Endothelial cell of umbilical vein (primary cell): ENCODE measurements at places on chromosomes 12 and 14. TPM values are rescaled to one million over a fixed set of nuclear protein-coding genes. Genes with fewer than 3 reads are reported as not detected.
A peak's percentile ranks its signal among the peaks of the same experiment; 100 is the strongest.

IFI27L1 gene
- total RNA-seq, result 31.1 and 31.8 TPM in 2 replicates

CCDC197 gene
- not detected in 2 replicates for total RNA-seq

OR10AD1 gene
- not detected in 2 replicates for total RNA-seq

DNA sequence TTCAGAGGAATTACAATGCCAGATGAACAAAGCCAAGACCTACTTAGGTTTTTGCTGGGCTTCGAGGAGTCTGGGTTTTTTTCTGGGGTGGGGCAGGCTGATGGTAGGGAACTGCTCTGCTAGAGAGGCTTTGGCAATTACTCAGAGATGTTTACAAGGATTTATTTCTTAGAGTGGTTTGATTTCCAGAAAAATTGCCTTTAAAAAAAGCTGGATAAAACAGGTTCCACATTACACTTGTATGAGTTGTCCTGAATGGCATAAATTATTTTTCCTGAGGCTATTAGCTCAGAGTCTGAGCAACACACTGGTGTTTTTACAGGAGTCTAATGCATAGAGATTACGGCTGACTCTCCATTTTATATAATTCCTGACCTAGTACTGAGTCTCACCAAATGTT is 118.5 kb upstream of the FRMD6 start:
- peak; percentile 25 for DNase-seq

DNA sequence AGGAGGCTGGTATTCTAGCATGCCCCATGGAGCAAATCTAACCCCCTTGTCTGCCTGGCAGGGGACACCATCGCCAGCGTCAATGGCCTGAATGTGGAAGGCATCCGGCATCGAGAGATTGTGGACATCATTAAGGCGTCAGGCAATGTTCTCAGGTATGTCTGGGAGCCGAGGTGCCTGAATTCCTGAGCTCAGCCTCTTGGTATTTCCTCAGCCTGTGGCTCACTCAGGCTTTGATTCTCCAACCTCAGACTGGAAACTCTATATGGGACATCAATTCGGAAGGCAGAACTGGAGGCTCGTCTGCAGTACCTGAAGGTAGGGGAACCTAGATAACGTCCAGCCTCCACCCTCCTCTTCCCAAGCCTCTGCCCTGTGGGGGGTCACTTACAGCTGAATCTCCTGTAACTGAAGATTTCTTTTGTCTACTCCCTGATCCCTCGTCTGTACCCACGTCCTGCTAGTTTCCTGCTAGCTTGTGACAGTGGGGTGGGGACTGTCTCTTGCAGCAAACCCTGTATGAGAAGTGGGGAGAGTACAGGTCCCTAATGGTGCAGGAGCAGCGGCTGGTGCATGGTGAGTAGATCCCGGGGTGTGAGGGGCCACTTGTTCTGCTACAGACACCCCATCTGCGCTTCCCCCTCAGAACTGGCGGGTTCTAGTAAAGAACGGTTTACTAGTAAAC is 7.0 kb downstream of the TAMALIN start:
- DNase-seq, result no peak

GRCh38 chr12:44247588-44247987 is 411.7 kb downstream of the TMEM117 start:
- DNase-seq, result no peak

DNA sequence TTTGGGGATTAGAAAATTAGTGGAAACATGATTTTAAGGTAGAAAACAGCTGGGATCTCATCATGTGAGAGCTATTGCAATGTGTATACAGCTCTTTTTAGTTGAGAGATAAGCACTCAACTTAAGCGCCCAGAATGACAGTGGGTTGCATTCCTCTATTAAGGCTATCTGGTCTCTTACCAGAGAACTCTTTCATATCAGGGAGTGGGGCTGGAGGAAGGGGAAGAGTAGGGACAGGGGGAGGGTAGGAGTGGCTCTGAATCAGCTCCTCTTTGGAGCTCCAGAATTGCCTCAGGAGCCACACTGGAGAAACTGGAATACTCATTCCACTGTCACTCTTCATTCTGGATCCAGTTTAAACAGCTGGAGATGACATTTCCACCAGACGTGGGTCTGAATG is 9.2 kb upstream of the PLEKHG3 start:
- DNase-seq, result no peak

DNA sequence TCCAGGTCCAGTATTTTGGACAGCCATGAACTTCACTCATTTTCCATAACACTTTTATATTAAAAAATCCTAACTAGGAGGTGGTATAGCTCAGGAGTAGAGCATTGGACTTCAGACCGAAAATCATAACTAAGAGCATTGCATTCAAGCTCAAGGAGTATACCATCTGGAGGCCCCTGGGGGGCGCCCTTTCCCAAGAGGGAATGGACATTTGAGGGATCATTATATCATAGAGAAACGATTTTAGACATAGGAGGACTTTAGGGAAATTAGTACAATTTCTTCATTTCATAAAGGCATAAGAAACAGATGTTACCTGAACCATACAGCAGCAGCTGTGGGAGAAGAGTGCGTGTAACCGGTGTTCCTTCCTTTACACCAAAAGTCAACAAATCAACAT is 5.2 kb upstream of the ATG14 start:
- no peak for DNase-seq

- no peak for DNase-seq
Observed at GRCh38 chr12:16027002-16027401, 115.9 kb downstream of the DERA start.

DNA sequence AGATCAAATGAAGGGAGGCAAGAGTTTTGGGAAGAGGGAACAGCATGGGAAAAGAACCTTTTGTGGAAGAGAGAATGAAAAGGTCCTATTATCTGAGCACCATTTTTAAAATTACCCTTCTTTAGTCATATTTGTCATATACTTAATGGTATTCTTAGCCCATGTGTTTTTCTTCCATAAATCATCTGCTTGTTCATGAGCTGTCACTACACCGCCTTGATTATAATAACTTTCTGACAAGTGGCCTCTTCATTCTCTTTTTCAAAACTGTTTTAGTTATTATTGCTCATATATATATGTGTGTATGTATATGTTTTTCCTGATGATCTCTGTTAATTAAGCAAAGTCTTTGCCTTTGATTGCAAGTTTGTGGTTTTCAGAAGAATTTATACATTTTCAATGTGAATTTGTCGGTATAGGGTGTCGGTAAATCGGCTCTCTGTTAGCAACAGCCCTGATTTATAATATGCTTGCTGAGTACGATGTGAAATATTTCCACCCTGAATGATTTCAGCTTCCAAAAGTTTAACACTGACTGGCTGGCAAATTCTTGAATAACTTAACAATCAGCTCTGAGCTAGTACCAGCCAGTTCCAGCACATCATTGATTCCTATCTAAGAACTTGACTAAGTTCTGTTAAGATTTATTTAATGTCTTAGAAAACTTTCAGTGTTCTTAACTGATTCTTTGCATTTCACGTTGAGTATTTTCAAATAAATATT is 49.2 kb downstream of the GUCY2C start:
- DNase-seq, result no peak
